ENCODE measurements at places on chromosomes 11 and 22.

GRCh38 chr11:114099392-114100178 lies 40.1 kb downstream of the ZBTB16 start:
- DNase-seq, result no peak

- DNase-seq, result no peak
These were observed 117.0 kb upstream of the BLID start for GRCh38 chr11:122232985-122233384.

GRCh38 chr11:46896719-46897406 lies 21.5 kb downstream of the LRP4 start:
- DNase-seq, result no peak

DNA sequence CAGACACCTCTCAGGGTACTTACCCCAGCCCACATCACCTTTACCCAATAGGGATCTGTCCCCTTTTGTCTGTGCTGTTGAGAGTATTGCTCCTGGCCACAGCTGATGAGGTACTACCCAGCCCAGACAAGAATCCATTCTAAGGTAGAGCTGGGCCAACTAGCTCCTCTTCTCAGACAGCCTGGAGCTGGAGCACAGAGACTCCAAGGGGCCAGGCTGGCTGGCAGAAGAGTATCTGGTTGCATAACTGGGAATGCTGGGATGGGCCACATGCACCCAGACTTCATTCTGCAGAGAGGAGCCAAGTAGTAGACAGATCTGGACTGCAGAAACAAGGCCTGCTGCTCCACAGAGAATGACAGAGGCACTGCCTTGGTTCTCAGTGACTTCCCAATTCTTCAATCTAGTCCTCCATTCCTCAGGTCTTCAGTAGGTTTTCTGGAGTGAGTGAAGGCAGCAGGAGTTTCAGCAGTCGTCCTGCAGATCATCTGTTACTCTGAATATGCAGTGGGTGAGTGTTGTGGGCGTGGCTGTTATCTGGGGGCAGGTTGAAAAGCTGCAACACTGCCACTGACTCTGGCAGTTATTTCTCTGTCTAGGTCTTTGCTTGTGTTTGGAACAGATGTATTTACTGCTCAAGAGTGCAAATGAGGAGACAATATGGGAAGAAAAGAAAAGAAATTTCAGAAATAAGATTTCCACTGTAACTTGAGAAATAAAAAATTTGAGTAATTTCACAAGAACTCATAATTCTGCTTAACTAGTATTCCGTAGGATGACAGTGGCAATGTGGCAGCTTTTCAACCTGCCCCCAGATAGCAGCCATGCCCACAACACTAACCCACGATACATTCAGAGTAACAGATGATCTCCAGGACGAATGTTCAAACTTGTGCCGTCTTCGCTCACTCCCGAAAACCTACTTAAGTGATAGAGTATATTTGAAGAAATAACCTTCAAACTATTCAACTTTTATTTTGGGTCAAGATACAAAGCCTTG lies 34.9 kb downstream of the MAPK1 start:
- no peak for DNase-seq
